ENCODE measurements at places on chromosomes 1 and 21.

DNA sequence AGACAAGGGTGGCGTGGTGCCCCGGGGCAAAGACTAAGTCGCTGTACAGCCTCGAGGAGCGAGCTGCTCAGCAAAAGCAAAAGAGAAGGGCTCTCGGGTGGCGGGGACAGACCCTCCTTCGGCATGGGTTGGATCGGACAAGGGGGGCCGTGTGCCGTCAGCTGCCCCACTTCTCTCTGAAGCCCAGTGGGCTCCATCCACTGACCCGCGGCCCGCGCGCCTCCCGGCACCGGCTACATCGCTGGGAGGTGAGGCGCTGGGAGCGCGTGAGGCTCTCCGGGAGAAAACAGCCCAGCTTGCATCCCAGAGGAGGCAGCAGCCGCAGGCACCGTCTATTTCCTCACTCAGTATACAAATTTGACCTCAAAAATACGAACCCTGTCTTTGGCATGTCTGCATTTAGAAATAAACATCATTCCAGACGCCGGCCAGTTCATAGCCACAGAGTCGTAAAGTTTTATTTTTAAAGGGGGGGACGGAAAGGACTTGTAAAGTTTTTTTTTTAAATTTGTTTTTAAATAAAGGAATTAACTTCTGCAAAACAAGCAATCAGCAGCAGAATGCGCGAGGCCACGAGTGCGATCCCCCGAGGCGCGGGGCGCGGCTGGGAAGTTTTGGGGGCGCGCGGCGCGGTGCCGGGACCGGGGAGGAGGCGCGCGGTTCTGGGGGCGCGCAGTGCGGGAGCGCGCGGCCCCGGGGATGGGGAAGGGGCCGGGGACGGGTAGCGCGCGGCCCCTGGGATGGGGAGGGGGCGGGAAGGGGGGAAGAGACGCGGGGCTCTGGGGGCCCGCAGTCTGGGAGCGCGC, 689 bp upstream of the GPR137B start:
- no peak for DNase-seq

DNA sequence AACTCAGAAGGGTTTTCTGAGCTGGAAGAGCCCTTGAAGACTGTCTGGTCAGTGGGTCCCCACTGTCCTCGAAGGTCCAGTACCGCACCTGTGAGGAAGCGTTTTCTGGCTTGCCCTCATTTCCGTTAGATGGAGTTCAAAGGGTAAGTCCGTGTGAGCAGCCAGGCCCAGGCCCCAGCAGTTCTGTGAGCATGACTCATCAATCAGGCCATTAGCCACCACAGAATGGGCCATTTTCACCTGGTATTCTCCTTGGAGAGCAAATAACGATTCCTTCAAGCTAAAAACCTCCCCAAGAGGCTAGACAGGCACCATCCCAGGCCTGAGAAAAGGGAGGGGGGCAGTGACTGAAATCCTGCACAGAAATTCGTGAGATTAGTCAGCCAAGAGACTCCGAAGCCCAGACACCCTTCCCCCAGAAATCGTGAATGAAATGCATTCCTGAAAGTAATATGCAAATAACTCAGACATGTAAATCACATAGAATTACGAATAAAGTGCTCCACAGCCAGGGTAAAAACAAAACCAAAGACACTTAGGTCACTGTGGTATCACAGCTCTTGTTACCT, 66.0 kb downstream of the BCAR3 start:
- no peak for DNase-seq

DNA sequence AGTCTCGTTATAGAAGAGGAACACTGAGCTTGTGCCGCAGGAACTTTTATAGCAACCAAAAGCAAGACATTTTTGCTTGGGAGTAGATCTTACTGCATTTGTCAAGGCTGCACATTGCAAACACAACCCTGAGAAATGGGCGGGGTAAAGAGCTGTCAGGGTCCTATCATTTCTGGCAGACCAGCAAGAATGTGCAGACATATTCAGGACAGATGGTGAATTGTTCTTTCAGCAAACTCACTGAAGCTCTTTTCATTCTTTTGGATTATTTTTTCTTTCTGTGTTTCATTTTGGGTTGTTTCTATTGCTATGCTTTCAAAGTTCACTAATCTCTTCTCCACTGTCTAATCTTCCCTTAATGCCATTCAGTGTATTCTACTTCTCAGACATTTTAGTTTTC, 5.1 kb upstream of the ACTN2 start:
- no peak for DNase-seq

- no peak for DNase-seq
Measured at GRCh38 chr1:203645996-203646395, 19.4 kb downstream of the ATP2B4 start.

GRCh38 chr1:14913482-14914177, 239.9 kb upstream of the TMEM51 start:
- DNase-seq, result no peak

- DNase-seq, result no peak
Measured at GRCh38 chr1:58650141-58650540, 49.7 kb downstream of the MYSM1 start.

DNA sequence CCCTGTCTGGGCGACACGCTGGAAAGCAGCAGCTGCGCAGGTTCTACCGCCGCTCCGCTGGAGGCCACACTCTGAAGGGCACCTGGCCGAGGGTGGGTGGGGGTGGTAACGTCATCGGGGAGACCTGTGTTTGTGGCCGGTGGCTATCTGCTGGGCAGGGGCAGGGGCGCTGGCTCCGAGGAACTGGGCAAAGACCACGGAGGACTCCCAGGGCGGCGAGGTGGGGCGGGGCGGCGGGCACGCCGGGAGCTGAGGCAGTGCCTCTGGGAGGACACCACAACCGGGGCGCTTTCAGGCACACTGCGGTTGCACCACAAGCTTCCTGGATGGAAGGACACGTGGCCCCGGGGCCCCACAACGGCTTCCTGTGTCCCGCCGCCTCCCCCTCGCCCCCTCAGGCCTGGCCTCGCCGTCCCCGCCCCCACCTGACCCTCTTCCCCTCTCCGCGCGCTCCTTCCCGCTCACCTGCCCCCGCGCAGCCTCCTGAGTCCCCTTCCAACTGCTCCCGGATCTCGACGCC, 3.3 kb upstream of the DENND2D start:
- no peak for DNase-seq

- no peak for DNase-seq
Measured at GRCh38 chr1:101030881-101031280, 5.3 kb upstream of the DPH5 start.

DNA sequence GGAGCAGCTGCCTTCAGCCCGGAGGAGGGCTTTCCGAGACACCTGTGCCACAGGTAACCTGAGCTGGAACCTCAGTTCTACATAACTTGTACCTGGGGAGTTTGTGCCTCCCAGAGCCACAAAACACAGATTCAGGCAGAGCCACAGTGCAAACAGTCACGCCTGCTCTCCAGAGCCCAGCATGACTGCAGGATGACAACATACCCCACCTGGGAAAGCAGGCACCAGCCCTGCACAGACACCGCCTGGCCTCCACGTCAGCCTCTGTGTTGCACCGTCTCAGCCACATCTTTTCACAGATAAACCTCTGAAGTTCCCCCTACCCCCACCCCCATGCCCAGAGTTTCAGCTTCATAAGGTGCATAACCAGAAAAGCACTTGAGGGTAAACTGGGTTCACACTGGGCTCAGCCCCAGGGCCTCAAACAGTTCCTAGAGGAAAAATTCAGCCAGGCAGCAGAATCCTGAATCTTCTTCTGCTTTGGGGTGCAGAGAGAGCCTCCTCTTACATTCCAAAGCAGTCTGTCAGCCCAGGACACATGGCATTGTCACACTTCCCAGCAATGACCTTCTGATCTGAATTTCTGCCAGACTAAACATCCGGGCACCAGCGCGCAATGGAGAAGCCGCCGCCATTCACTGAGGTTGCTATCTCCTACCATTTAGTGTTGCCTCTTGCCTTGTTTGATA, 229.5 kb downstream of the TOMM20 start:
- DNase-seq, result no peak

- no peak for DNase-seq
Measured at GRCh38 chr1:183230413-183230812, 44.3 kb downstream of the LAMC2 start.

GRCh38 chr1:178086294-178086693, 7.6 kb upstream of the RASAL2 start:
- no peak for DNase-seq

DNA sequence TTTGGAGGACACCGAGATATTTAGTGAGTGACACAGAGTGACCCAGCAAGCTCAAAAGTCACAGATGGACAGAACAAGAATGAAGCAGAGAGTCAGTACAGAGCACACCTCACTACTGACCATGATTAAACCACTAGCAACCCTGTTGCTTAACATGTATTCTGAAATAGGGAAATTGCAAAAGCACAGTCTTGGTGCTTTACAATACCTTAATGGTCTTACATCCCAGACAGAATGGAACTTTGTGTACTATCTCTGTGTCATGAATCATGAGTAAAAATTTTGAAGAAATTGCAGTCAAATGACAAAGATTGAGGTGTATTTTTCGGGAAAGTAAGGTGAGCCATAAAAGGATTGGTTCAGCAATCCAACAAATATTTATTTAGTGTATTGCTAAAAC, 2.7 kb upstream of the SAMSN1 start:
- no peak for DNase-seq

- DNase-seq, result no peak
Measured at GRCh38 chr1:30984165-30984889, 75.8 kb upstream of the SDC3 start.

DNA sequence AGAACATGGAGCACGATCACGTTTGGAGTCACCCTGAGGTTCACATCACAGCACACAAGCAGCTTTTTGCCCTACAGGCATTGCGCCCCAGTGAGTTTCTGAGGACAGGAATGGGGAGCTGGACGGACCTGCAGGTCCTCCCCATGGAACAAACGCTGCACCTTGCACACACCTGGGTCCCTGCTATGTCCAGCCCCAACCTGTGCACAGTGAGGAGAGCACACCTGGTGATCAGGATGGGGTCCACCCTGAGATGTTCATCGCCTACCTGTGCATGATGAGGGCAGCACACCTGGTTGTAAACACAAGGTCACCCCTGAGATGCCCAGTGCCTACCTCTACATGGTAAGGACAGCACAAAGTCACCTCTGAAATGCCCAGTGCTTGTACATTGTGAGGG, 45.9 kb downstream of the TCP10L start:
- DNase-seq, result no peak

DNA sequence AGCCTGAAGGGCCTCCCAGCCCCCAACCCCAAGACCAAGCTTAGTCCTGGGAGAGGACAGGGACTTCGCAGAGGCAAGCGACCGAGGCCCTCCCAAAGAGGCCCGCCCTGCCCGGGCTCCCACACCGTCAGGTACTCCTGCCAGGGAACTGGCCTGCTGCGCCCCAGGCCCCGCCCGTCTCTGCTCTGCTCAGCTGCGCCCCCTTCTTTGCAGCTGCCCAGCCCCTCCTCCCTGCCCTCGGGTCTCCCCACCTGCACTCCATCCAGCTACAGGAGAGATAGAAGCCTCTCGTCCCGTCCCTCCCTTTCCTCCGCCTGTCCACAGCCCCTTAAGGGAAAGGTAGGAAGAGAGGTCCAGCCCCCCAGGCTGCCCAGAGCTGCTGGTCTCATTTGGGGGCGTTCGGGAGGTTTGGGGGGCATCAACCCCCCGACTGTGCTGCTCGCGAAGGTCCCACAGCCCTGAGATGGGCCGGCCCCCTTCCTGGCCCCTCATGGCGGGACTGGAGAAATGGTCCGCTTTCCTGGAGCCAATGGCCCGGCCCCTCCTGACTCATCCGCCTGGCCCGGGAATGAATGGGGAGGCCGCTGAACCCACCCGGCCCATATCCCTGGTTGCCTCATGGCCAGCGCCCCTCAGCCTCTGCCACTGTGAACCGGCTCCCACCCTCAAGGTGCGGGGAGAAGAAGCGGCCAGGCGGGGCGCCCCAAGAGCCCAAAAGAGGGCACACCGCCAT, 21.9 kb upstream of the ARF1 start:
- no peak for DNase-seq

GRCh38 chr1:54367613-54368012, 38.6 kb downstream of the SSBP3 start:
- DNase-seq, result no peak

- DNase-seq, result no peak
Measured at GRCh38 chr1:192737306-192737705, 71.5 kb upstream of the RGS2 start.

- DNase-seq, result no peak
Measured at GRCh38 chr1:119906927-119907652, 10.8 kb upstream of the ADAM30 start.

GRCh38 chr1:236568285-236568894, 35.9 kb downstream of the HEATR1 start:
- DNase-seq, result no peak

- peak; percentile 73 for DNase-seq
Measured at GRCh38 chr1:27504588-27505419, 14.8 kb upstream of the WASF2 start.

DNA sequence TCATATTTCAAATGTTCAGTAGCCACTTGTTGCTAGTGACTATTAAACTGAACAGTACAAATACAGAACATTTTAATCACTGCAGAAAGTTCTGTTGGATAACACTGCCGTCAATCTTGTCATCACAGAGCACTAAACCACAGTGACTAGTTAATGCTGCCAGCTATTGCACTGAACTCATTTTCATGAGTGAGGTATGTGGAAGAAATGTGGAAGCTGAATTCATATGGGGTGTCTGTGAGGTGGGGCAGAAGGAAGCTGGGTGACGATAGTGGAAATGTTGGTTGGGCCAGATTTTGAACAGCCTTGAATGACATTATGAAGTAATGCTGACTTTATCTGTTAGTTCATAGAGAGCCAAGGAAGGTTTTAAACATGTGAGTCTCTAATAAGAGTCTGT, 49.6 kb downstream of the OSBPL9 start:
- DNase-seq, result no peak

DNA sequence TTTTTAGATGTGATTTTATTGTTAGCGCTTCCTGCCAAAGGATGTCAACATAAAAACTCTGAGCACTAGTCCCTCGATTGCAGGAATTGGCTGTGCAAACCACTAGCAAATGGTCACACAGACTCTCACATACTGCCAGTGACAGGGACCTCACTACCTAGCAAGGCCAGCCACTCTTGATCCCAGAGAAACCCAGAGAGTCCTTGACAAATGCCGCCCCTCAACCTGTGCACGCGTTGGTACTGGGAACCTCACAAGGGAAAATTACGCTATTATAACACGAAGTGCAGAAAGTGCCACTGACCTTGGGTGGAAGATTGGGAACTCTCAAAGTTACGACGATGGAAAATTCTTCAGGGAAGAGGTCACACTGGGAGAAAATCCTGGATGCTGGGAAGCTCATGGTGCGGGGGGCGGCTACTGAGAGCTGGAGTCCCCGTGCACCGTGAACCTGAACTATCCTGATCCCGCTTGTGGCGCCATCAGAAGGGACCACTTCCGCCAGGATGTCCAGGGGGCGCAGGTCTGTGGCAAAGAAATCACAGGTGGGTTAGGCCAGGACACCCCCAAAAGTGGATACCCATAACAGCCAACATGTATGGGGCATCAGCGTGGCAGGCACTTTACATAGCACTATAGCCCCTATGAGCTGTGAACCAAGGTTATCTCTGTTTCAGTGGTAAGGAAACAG, 5.9 kb upstream of the KRTAP10-4 start:
- no peak for DNase-seq

GRCh38 chr1:212980123-212980785, 29.9 kb downstream of the VASH2 start:
- no peak for DNase-seq
